ENCODE measurements at places on chromosomes 12 and 14. TPM values are rescaled to one million over a fixed set of nuclear protein-coding genes. Genes with fewer than 3 reads are reported as not detected.

DNA sequence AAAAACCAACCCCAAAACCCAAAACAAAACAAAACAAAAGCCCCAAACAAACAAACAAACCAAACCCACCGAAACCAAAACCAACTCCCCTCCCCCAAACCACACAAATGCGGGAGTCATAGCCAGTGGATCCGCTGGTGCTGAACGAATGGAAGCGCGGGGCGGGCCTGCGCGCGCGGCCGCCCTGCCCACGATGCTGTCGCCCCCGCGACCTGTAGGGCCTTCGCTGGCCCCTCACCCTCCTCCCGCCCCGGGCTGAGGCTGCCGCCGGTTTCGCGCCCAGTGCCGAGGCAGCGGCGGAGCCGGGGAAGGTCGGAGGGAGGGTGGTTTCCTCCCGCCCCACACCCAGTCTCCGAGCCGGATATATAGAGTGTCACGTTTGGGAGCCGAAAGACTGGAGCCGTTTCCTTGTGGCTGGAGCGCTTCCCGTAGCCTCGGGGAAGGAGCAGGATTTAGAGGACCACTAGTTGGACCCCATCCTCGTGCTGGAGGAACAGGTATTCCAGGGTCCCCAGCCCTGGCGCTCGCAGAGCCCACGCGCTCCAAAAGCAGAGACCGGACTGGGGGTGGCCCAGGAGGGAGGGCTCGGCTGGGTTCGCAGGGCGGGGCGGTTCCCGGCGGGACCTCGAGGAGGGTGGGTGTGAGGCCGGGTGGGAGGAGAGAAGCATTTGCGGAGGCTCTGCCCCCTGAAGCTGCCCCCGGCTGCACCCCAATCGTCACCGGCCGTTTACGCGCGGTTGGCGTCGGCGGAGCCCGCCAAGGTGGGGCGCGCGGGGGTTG, at the start of gene FAR2:
TSS of gene FAR2 (plus strand) at position 368 of the 780 bp plus-strand sequence. CDS start 121,172 bp downstream, outside the sequence.
- DNase-seq = peak; percentile 69

Gene ADGRD1
- total RNA-seq = 83.6 TPM

Gene NUP107
- total RNA-seq = 17.2 TPM

Gene CLMN
- total RNA-seq = 8.9 TPM
